Stimulated activated CD4-positive, alpha-beta T cell treated with anti-CD3 and anti-CD28 coated beads, TNF-alpha, amount 100 ng/mL, for 4 hours (primary cell): ENCODE measurements at places on chromosomes 3 and 15.

- DNase-seq = no peak
Measured at GRCh38 chr15:91380114-91380513, 280.1 kb downstream of the SV2B start.

DNA sequence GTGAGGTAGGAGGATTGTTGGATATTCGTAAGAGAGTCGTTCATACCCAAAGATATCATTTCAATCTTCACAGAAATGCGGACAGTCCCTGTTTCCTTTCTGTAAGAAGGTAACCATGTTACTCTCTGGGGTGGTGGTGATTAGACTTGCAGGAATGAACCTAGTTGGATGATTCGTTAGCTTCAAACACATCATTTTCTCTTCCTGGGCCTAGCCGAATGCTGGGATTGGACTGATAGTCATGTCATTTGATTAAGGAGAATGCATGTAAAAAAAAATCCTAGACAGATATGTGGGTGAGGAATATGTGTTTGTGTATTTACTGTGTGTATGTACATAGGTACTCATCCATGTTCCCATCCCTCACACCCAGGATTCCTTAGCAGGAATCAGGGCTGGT lies 12.4 kb downstream of the SLCO3A1 start:
- no peak for DNase-seq

GRCh38 chr3:139308560-139308959 lies 35.3 kb upstream of the MRPS22 start:
- DNase-seq = no peak

DNA sequence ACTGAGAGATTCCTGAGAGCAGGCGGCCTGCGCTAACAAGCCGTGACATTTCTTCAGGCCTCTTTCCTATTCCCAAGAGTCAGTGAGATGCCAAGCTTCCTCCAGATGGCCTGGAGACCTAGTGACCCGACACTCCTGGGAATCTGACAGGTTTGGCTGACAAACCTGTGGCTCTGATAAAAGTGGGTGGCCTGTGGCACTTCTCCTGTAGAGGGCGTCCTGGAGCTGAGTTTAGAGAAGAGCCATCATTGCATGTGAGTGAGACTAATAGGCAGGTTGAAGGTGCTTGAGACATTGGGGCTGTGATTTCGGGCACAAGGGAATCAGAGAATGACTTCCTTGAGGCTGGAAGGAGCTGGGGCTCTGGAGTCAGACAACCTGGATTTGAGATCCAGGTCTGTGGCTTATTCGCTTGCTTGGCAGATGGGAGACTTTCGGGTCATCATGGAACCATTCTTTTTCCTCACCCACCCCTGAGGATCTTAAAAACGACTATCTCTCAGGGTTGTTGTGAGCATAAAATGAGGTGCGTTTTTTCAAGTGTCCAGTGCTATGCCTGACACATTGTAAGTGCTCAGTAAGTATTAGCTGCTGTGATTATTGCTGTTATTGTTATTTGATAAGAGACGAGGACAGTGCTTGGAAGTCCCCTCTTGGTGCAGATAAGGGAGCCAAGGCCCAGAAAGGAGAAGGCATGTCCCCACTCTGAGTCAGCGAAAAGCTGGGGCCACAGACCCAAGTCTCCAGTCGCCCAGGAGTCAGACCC lies 77.2 kb downstream of the SCN10A start:
- no peak for DNase-seq

GRCh38 chr3:118628704-118629341 lies 405.8 kb downstream of the IGSF11 start:
- no peak for DNase-seq

DNA sequence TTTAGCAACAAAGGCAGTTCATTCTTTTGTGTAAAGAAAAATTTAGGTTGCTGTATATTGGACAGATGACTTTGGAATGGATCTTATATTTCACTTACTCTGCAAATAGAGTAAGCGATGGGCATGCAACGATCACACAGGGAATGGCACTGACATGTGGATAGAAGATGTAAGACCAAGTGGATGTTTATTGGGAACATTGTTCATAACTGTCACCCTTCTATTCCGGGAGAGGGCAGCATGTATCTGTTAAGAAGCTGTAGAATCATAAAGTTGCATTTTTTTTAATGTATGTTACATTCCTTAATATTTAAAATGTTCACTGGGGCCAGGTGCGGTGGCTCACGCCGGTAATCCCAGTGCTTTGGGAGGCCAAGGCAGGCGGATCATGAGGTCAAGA lies 41.2 kb downstream of the HPS3 start:
- no peak for DNase-seq

GRCh38 chr3:47464588-47464987 lies 11.2 kb downstream of the SCAP start:
- no peak for DNase-seq

GRCh38 chr15:97875025-97875512 lies 85.4 kb upstream of the ARRDC4 start:
- DNase-seq = no peak

GRCh38 chr3:177039490-177040274 lies 157.6 kb downstream of the TBL1XR1 start:
- no peak for DNase-seq

DNA sequence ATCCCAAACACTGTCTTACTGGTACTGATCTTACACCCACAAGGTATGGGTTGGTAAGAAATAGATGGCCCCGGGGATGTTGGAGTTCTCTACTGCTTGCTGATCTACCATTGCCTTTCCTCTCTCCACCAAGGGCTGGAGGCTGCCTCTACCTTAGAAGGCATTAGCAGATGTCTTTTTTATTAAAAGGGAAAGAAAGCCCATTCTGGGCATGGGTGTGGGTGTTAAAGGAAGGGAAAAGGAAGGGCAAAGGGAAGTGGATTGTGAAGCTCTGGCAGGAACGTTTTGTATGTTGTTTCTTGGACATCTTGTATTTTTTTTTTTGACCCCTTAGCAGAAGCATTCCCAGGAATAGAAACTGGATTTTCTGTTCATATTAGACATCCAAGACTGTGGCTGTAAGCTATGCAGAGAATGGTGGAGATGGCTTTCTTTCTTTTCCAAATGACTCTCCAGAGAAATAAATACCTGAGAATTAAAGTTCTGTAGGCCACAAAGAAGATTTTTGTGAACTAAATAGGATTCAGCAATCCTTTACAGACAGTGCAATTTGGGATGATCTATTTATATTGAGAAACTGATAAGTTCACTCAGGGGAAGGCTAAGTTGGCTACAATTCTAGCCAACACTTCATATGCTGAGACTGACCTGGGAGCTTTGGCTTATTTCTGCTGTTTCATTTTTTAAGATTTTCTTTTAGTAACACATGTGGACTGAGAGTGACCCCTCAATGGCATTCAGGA lies 108.8 kb downstream of the TOP2B start:
- no peak for DNase-seq

- no peak for DNase-seq
Measured at GRCh38 chr15:38691377-38691776, 126.8 kb upstream of the RASGRP1 start.

GRCh38 chr3:156233876-156234275 lies 113.5 kb downstream of the KCNAB1 start:
- no peak for DNase-seq
